ENCODE measurements at places on chromosomes 7 and 10. TPM values are rescaled to one million over a fixed set of nuclear protein-coding genes. Genes with fewer than 3 reads are reported as not detected.

DNA sequence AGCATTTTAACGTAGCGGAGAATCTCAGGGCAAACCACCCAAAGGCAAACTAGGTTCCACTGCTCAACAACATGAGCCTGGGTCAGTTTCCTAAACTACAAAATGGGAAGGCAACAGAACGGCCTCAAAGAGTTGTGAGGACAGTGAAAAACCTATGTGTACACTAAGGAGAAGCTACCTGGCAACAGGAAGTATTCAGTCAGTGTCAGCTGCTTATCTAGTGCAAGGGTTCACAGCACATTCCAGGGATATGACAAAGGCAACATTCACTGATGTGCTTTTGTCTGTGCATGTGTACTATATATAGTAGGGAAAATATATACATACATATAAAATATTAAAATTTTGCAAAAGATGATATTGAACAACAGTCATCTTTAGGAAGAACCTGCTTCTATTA, 17.2 kb downstream of the NUDCD3 start:
- DNase-seq = no peak

- no peak for DNase-seq
Observed at GRCh38 chr10:69714572-69714971, 84.5 kb downstream of the FAM241B start.

DNA sequence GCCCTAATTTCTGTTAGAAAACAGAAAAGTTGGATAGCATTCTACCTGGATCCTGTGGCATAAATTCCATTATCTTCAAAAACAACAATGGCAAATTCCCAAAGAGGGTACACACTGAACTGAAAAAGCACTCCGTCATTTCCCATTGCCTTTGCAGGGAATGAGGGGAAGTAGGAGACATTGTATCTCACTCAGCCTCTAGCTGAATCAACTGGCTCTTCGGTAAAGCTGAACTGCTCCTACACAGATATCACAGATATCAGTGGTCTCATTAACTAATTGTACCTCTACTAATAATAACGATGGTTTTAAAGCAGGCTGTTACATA, 64.2 kb upstream of the PRKAR2B start:
- DNase-seq = no peak

GRCh38 chr10:48384699-48384982, 78.2 kb downstream of the MAPK8 start:
- DNase-seq = no peak

DNA sequence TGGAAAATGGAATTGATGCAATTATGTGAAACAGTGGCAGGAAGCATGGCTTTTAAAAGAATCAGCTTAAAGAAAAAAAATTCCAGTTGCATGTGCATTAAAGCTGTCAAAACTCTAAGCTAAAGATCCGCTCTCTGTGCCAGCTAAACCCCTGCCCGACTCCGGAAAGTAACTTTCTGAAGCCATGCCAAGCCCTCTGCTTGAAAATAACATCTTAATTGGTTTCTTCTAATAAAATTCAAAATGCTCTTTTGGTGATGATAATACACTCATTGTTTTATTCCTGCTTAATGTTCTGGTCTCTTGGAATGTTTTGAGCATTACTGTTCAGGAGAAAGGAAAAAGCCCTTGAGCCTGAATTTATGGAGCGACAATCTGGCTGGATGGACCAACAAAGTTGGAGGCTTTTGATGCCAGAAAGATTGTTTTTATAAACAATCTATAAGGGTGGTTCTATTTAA, 11.7 kb downstream of the SEMA3C start:
- DNase-seq = no peak

- DNase-seq = no peak
Observed at GRCh38 chr10:3729397-3729976, 55.5 kb downstream of the KLF6 start.

DNA sequence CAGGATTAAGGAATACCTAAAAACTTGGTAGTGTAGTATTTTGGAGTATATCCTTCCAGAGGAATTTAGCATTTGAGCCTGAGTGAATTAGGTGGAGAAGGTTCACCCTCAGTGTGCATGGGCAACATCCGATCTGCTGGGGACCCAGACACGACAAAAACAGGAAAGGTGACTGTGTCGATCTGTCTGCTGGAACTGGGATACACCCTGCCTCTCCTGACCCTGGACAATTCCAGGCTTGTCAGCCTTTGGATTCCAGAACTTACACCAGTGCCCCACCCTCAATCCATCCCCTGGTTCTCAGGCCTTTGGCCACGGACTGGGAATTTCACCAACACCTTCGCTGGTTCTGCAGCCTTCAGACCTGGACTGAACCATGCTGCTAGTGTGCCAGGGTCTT, 41.9 kb downstream of the PTPRE start:
- DNase-seq = no peak

- no peak for DNase-seq
Observed at GRCh38 chr7:7746458-7746857, 28.1 kb upstream of the RPA3 start.

DNA sequence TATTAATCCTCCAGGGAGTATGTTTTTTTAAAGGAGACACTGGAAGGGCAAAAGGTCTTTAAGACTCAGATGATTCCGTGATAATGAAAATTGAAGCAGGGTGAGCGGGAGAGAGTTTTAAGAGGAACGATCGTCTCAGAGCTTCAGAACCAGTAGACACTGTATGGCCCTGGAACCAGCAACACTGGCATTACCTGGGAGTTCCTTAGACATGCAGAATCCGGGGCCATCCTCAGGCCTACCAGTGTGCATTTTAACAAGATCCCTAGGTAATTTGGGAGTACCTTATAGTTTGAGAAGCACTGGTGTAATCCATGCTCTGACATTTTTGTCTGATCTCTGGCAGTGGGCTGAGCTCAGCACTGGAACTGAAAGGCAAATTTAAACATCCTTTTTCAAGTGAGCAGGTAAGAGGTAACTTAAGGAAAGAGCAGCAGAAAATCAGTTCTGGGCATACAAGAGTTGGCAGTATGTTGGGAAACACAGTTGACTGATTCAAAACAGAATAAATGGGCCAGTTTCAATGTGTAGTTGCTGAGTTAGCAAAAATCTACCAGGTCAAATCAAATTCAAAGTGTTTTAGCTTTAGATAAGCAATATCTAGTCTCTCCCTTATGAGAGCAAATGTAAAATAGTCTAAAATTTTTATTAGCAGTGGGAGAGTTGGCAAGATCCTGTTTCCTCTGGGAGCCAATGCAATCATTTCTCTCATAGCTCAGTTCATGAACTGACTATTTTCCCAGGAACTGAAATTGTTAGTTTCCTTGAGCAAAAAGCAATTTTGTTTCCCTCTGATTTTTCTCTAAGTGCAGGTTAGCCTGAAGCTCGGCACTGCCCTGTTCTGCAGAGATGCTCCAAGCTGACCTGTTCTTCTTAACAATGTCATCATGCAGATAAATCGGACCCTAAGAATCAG, 97.2 kb upstream of the ELMO1 start:
- DNase-seq = no peak

GRCh38 chr10:7792541-7792940, 4.6 kb downstream of the ATP5F1C start:
- no peak for DNase-seq

GRCh38 chr7:108408296-108408991, 47.8 kb downstream of the NRCAM start:
- no peak for DNase-seq

DNA sequence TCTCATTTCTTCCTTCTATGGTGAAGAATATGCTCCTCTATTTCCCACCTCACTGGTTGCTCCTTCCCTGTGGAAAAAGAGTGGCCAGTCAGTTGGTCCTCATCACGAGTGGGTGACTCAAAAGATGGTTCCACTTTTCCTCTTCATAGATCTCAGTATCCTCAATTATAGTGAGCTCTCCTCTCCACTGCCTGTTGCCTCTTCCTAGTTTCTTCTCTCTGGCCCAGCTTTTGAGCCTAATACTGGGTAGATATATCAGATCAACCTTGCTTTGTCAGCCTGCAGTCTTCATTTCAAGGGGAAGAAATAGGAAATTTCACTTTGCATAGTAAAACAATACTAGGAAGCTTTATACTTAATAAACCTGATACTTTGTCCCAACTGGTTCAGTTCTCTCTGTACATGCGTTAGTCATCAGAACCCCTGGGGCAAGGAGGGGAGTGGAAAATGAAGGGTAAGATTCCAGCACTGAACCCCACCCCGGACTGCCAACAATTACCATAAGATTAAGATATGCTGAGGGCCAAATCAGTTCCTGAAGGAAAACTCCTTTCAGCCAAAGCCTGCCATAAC, 15.5 kb upstream of the WNT16 start:
- DNase-seq = no peak

- DNase-seq = no peak
Observed at GRCh38 chr7:47484923-47485639, 96.8 kb downstream of the TNS3 start.

GRCh38 chr10:99234041-99234790, 1.4 kb downstream of the HPSE2 start:
- peak; percentile 72 for DNase-seq

- DNase-seq = no peak
Observed at GRCh38 chr10:90919683-90920574, 958 bp downstream of the ANKRD1 start.

The CAMK2B gene
- not detected for polyA plus RNA-seq

The GDF2 gene
- polyA plus RNA-seq = not detected

The PLEKHS1 gene
- not detected for polyA plus RNA-seq

The PANK1 gene
- polyA plus RNA-seq = 0.78 TPM

The ADAMTS14 gene
- polyA plus RNA-seq = not detected

The SP8 gene
- not detected for polyA plus RNA-seq

The C10orf53 gene
- polyA plus RNA-seq = not detected
